ENCODE measurements at places on chromosomes 1 and 21.
A peak's percentile ranks its signal among the peaks of the same experiment; 100 is the strongest.

DNA sequence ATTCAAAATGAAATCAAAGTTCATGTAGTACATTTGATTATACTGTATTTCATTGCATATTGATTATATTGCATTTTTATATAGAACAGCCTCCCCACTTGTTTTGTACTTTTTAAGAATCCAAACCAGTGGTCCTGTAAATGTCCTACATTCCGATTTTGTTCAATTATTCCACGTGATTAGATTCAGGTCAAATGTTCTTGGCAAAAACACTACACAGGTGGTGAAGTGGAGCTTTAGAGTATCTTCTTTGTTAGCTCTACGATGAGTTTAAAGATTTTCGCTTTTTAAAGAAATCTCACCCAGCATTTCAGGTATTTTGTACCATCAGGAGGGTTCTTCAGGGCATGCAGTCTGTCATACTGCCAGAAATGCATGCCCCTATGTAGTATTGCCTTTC is 120.6 kb downstream of the TRIM33 start:
- no peak for DNase-seq

GRCh38 chr1:99599678-99600175 is 46.2 kb upstream of the PALMD start:
- peak; percentile 85 for DNase-seq

DNA sequence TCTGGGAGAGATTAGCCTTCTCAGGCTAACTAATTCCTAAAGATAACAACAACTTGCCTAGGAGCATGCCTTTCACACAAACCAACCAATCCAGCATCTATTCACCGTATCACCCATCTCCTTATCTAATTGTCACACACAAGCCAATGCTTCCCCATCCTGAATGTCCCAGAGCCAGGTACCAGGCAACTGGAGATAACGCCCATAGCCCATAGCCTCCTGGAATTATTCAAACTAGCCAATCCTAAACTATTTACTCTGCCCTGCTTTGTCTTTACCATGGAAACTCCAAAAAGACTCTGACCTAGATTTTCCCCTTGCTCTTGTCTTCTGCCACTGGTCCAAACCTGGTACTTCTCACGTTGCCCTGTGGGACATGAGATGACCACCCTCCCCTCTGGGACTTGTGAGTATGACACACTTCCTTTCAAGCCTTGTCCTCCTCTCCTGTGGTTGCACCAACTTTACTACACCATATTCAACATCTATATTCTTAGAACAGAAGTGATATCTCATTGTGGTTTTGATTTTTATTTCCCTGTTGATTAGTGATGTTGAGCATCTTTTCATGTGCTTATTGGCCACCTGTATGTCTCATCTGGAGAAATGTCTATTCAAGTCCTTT is 8.8 kb upstream of the ATG4C start:
- DNase-seq: no peak

GRCh38 chr1:147225193-147225730 is at the start of gene FMO5:
TSS of gene FMO5 (minus strand) at chr1:147225339. CDS start at chr1:147225029, 310 bp downstream.
- DNase-seq: no peak

GRCh38 chr1:8318436-8318835 is 522 bp downstream of the SLC45A1 start:
- no peak for DNase-seq

DNA sequence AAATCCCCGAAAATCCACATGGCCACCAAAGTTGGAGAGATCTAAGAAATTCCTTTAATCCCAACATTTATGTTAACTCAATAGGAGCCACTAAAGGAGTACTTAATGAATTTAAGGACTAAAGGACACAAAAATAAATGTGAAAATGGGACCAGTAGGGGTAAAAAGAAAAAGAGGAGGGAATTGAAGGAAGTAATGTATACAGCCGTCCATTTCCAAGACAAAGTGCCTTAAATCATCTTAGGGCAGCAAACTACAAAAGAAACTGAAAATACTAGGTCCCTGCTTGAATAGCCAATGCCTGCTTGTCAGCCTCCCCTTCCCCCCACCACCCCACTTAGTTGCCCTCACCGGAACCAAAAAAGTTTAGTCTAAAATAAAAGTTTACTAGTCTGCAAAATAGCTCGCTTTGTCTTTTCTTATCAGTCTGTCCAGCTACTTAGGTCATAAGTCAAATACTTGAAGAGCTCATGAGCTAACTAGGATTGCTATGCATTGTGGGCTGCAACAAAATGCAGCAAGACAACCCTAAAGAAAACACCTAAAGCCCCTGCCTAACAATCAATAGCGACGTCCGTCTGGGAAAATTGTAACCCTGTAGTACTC is 66.3 kb upstream of the TLR5 start:
- DNase-seq: no peak

- peak; percentile 45 for DNase-seq
These were observed 2.8 kb downstream of the KCNN3 start for GRCh38 chr1:154867064-154867825.

GRCh38 chr1:36520056-36520455 is 37.3 kb upstream of the CSF3R start:
- no peak for DNase-seq

DNA sequence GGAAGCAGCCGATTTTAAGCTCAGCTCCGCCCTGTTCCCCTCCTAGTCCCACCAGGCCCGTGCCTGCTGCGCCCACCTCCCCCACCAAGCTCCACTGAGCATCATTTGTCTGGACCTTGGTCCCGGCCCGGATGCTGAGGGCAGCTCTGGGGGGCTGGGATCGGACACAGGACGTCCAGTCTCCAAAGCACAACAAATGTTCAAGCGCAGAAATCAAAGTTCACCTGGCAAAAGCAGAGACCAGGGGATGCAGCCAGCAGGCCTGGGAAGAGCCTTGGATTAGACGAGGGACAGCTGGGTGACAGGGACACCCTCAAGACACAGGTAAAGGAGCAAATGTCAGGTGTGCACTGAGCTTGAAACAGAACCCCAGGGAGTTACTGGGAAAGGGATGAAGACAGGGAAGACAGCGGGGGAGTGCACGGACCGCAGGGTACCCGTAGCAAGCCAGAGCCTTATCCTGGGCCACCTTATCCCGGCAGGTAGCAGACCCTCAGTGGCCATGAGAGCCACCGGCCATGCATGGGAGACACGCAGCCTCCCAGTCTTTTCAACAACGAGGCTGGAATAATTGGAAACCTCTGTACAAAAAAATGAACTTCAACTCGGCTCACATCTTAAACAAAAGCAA is 22.2 kb upstream of the TMEM52 start:
- no peak for DNase-seq

GRCh38 chr1:66916320-66916719 is 8.3 kb downstream of the DNAI4 start:
- DNase-seq: no peak

GRCh38 chr1:67583462-67583950 is 101.5 kb upstream of the GADD45A start:
- DNase-seq: no peak

GRCh38 chr1:199678771-199679170 is 348.7 kb upstream of the NR5A2 start:
- DNase-seq: no peak

GRCh38 chr1:161499099-161500039 is 5.9 kb upstream of the FCGR2A start:
- DNase-seq: no peak

- no peak for DNase-seq
These were observed 216.9 kb downstream of the RYR2 start for GRCh38 chr1:237258871-237259270.

DNA sequence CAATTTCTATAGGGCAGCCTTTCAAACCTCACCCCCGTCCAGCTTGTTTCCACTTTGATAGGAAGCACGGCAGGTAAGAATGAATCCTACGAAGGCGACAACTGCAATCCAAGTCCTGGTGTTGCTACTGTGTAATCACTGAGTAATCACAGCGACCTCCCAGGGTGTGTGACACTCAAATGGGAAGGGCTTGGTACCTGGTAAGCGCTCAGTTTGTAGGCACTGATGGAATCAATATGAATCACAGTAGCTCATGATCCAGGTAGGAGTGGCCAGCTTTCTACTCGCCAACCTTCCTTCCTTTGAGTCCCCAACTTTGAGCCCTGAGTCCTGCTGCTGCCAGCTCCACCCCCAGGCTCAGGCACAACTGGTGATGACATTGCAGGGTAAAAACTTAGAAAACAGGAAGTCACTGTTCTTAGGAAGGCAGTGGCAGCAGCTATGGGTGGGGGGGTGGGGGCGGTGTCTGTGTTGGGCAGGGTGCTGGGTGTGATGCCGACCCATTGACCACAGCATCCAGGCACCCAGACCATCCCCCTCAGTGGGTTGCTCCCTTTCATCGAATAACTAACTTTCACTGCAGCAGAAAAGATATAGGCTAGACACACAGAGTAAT is 70.7 kb downstream of the CD247 start:
- DNase-seq: no peak

DNA sequence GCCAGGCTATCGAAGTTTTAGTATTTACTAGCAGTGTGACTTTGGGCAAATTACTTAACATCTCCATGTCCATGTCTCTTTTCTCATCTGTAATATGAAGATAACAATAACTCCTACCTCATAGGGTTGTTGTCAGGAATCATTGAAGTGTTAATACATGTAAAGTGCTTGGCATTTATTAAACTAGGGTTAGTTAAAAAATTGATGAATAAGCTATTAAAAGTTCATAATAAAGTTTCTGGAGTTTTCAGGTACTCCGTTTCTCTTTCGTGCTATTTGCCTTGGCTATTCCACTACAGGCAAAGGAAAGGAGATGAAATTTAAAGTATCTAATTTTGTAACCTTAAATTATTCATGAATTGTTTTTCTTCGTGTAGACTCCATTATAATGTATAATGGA is 16.7 kb downstream of the LRRC8D start:
- DNase-seq: no peak

DNA sequence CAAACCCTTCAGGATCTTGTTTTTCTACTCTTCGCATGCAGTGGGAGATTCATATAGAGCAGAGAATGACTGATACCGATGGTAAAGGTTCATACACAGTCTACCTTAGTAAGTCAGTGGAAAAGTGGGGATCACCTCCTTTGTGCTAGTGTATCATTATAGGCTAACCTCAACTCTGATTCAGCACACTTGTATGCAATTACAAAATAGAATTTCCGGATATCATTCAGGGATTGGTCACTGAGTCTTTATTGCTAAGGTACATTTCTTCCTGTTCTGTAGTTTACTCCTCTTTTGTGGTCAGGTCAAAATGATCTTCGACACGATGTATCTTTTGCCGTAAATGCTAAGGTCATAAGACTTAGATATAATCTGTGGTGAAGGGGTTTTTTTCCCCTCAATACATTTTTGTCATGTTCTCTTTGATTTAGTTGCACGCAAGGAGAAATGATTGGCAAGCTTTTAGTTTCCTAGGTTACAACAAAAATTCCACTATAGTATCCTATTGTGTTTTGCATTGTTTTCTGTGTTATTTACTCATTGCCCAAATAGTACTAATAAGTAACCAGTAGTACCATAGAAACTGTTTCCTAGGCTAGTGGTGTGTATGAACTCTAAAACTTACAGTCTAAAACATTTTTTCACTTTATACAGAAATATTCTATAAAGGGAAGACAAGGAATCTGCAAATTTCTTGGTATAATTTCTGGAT is 35.7 kb upstream of the PLA2G4A start:
- DNase-seq: no peak

- DNase-seq: no peak
These were observed 113.6 kb downstream of the HLCS start for GRCh38 chr21:36852864-36853263.

- DNase-seq: no peak
These were observed 249.7 kb upstream of the RUNX1 start for GRCh38 chr21:35298757-35299156.

GRCh38 chr1:46097149-46097472 is 35.3 kb downstream of the PIK3R3 start:
- no peak for DNase-seq

DNA sequence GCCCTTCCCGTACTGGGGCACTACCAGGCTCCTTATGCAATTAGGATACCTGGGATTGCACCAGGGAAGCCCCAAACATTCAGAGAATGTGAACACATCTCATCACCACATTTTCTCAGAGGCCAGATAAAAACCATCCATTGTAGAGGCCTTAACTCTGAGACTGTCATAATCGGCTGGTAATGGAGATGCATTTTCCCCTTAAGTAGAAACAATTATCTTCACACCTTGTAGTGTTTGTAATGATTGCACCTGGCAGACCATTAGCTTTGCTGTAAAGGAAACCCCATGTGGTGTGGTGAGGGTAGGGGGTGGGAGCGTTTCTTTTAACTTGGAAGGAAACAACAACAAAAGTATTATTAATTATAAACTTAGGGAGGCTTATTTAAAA is 90.0 kb upstream of the TLR5 start:
- no peak for DNase-seq

GRCh38 chr1:167716000-167716271 is 5.8 kb upstream of the MPZL1 start:
- no peak for DNase-seq

GRCh38 chr1:179632868-179633267 is 41.2 kb downstream of the TDRD5 start:
- DNase-seq: no peak

DNA sequence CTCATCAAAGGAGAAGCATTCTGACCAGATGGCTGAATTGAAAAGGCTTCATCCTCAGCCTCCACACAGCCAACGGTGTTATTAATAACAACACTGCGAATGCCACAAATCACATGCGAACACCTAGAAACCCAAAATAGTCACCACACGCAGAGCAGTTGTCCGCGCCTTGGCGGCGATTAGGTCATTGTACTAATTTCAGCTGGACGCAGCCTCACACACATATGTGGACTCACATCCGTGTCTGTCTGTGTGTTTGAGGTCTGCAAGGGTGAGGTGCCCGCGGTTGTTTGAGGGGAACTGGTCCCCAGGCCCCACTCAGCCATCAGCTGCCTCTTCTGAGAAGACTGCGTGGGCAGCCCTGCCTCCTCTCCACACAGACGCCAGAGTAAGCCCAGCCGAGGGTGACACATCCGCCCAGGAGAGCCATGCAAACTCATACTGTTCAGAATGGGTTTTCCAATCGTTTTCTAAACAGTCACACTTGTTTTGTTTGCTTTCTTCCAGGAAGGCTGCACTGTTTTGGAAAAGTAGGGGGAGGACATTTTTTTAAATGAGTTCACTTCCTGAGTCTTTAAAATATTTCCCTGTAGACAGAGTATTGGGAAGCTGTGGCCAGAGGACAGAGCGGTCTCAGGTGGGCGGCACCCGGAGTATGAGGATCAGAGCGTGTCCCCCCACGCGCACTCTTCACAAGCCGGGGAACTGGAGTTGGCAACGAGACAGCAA is 53.4 kb downstream of the TOMM20 start:
- DNase-seq: peak; percentile 82

DNA sequence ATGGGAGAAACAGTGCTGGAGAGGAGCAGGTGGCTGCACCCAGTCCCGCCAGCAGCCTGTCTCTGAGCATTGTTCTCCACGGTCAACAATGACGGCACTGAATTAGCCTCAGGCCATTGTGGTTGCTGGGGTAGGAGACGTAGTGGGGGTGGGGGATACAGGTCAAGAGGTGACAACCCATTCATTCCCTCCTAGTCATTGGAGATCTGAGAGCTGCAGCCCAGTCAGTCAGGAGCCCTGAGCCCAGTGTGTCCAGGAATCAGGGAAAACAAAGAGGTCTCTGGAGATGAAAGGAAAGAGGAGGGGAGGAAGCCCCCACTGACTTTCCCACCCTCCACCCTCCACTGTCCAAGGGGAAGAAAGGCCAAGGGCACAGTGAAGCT is 15.3 kb downstream of the SMIM12 start:
- no peak for DNase-seq

GRCh38 chr1:215631489-215631888 is 64.4 kb downstream of the KCTD3 start:
- DNase-seq: peak; percentile 3

- DNase-seq: no peak
These were observed 9.6 kb downstream of the CFAP45 start for GRCh38 chr1:159890390-159890789.
